Bronchial epithelial cell (primary cell): ENCODE measurements at places on chromosomes 4 and X. TPM values are rescaled to one million over a fixed set of nuclear protein-coding genes. Genes with fewer than 3 reads are reported as not detected.

GRCh38 chrX:103467156-103467555 is 52.1 kb downstream of the RAB40A start:
- DNase-seq, result no peak

- DNase-seq, result peak; percentile 64
Measured at GRCh38 chr4:77600521-77601451, 4.8 kb upstream of the CXCL13 start.

DNA sequence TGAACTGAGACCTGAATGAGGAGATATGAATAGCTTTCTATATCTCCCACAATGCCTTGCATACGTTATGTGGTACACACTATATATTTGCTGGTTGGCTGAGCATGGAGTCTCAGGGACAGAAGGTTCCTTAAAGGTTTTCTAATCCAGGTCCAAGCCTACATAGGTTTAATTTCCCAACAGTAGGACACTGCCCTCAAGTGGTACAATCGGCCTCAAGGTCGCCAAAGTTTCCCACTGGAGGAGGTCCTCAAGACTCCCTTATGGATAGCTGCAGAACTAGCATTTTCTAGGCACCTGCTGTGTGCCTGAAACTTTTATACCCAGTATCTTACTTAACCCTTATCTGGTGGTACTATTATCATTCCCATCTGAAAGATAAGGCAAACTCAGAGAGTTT is 21.0 kb upstream of the EFNB1 start:
- peak; percentile 33 for DNase-seq

- no peak for DNase-seq
Measured at GRCh38 chr4:101075536-101075935, 271.8 kb downstream of the PPP3CA start.

- DNase-seq, result no peak
Measured at GRCh38 chr4:139470997-139471665, 17.2 kb downstream of the RAB33B start.

DNA sequence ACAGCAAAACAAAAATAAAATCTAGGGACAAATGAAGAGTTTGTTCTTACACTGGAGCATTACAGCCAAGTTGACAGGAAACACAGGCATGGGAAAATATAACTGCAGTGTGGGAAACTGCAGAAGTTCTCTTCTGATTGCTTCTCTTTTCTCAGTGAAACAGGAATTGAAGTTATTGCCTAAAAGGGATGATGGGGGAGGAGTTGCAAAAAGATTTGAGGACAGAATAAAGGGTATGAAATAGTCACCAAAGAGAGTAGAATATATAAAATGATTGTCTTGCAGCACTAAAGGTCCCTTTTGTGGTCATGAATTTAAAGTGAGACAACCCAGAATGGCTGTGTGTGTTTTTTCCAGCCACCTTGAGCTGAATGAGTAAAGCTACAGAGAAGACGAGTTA is 103.7 kb downstream of the JADE1 start:
- DNase-seq, result no peak

DNA sequence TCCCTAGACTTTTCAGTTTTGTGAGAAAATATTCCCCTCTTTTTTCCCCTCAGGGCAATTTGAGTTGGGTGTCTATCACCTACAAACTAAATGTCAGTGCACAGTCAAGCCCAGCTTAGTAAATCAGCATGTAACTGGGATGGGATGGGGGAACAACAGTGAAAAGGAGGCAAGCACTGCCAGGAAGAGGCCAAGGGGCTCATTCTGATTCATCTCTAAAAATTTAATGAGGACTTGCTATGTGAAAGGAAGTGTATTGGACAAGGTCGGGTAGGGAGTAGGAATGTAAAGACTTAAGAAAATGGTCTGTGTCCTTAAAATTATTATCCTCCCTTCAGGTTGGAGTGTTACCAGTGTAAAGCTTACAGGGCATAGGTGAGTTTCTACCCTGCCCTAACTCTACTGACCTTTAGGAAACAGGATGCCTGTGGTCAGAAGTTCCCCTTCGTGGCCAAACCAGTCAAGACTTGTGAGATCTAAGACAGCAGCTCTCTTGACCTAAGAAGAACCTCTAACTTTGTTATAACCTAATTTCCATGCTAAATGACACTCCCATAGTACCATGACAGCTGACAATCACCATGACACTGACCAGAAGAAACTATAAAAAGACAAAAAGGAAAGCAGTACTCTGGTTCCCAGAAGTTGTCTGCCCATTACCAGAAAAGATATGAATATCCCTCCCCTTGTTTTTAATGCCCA is 194.4 kb upstream of the LDB2 start:
- no peak for DNase-seq

DNA sequence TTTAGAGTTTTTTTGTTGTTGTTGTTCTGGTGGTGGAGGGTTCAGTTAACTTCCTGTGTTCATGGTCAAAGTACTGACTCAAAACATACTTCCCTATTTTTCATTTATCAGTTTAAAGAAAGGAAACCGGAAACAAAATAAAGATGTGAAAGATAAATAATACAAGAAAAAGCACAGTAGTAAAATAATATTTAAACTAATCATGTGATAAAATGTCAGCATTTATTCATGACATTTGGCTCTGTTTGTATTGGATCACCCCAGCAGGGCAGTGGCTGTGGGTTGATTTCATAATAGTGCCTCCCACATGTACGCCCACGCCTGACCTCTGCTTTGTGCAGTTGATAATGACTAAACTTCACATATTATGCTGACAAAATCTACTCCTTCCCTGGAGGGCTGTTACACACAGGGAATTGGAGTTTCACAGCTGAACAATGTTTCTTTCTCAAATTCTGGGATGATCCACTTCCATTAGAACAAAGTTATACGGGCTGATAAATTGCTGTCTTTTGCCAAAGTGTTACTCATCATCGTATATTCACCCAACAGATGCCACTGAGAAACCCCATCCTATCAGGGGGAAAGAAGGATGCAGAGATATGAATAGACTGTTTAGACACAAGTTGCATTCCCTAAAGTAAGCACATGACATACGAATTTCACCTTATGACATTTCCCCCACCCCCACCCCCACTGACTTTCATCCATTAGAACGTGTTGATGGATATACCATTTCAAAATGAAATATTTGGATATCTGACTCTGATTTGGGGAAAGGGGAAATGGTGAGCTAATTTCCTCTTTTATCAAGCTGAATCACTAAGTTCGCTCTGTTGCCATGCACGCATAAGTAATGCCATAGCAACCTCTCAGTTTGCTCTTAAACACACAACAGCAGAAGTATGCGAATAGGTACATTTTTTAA is 48.3 kb downstream of the AMELX start:
- peak; percentile 88 for DNase-seq

DNA sequence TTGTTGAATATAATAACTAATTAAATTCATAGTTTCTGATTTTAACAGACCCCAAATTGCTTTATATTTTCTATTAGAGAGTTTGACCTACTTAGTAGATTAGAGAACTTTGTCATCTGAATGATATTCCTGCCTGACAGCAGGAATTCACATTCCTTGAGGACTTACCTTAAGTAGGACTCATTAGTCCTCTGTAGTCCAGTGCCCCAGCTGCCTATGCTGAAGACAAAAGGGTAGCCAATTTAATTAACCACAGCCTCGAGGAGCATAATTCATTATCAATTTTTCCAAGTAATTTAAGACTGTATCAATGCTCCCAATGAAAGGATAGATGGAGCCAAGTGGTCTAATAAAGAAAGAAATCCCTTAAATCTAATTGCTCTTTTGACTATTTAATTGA is 1405.0 kb upstream of the IGFBP7 start:
- no peak for DNase-seq

DNA sequence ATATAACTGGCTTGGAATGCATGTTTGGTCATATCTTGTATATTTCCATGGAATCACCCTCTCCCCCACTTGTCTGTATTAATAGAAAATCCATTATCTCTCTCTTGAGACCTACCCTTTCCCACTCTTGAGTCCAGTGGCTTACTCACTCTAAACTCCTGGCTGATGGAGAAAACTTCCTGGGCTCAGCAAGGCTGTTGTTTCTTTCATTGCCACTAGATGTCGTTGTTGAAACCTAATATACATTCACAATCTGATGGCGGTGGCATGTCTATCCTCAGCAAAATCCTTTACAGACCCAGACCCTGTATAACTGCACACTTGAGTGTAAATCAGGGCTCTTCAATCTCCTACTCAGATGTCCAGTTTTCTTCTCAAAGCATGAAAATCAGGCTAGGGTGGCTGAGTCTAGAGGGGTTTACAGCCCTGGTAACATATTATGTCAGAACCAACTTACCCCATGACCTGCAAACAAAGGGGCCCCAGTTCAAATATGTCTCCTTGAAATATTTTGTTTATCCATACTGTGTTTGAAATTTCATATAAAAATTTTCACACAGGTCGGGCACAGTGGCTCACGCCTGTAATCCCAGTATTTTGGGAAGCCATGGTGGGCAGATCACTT is 70.0 kb upstream of the FAM241A start:
- peak; percentile 73 for DNase-seq

DNA sequence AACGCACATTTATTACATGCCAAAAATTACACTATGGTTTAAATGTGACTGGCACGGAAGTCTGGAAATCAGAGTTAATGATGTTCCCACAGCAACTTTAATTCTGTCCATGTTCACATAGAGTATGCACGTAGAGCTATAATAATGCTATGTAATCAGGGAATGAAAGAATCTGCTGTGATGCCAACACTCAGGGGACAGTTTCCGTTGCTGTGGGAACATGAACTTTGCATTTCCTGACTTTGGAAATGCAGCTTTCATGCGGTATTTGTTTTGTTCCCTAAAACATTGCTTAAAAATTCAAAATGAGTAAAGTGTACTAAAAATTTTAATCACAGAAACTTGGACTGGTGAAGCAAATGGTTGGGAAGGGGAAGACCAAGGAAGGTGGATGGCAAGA is 65.7 kb downstream of the MAGEA1 start:
- no peak for DNase-seq

GRCh38 chr4:8067274-8067936 is 91.2 kb downstream of the ABLIM2 start:
- no peak for DNase-seq

GRCh38 chr4:1250921-1251772 is 2.2 kb upstream of the CTBP1 start:
- DNase-seq, result no peak

DNA sequence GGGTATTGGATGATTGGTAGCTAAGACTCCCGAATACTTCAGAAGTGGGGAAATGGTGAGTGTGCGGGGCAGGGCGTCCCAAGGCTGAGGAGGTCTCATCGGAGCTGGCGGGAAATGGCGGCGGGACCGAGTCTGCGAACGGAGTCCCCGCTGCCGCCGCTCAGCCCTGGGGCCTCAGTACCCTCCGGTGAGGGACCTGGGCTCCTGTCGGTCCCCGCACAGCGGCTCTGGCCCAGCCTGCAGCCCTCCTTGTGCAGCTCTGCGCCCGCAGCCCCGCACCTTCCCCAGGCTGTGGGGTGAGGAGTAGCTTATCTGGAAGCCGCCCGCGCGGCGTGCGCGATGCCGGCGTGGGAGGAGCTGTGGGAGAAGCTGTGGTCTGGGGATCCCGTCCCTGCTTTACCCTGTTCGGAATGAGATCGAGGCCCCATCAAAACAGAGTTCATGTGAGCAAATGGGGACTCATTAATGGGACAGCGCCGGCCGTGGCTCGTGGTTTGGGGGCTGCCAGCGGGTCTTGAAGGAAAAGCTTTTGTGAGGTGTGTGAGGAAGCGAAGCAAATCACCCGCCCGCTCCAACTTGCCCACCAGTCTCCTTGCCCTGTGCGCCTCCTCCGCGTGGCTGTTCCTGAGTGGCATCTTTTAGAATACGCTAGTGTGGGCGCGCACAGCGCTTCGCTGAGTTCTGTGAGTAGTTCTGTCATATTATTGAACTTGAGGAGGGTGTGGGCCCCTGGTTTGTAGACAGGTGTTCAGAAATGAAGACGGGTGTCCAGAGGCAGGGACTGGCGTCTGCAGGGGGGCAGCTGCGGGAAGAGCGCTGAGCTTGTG is 531 bp downstream of the ZNF141 start:
- no peak for DNase-seq

- no peak for DNase-seq
Measured at GRCh38 chrX:148517176-148517575, 16.8 kb downstream of the AFF2 start.

DNA sequence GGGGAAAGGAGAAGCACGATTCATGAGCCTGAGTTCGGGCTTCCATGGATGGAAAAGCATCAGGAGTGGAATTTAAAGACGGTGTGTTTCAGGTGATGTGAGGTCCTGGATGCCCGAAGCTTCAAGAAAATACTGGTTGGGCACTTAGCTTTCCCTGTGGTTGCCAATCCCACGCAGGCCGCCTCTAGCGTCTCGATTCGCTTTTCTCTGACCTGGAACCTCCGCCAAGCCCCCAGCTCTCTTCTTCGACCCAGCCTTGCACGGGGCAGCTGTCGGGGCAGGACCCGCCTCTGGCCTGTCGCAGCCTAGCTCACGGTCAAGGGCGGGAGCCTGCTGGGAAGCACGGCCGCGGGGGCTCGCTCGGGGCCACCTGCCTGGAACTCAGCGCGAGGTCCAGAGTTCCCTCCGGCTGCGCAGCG is 308 bp upstream of the TLR2 start:
- no peak for DNase-seq

GRCh38 chr4:3329887-3330286 is 37.1 kb downstream of the RGS12 start:
- DNase-seq, result no peak

DNA sequence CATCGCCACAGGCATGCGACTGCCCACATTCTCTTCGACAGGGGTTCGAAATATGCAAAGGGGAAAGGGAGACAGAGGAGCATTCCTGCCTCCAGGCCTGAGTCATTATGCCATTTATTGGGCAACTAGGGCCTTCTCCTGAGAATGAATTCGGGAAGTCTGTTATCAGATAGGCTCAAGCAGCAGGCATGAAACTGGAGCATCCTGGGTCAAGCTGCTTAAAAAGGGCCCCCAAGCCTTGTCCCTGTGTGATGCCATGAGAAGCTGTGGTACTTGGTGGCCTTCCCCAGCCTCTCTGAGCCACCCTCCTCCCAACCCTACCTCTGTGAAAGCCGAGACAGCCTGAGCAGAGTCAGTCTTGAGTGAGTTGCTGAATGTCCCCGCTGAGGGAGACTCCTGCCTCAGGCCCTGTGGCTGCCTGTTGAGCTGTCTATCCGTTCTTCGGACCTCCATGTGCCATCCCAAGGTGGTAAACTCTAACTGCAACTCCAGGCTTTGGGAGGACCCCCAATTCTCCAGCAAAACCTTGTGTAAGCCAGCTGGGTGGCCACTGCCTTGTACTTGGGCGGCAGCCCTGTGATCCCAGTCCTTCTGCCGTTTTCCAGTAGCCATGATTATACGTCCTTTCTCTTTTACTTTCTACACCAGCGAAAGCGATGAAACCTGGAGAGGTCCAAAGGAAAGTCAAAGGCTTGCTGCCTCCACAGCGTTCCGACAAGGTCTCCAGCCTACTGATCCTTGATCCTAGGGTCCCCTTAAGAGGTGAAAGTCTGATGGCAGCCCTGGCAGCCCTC is 37.7 kb downstream of the NBDY start:
- no peak for DNase-seq

Gene GPR34
- total RNA-seq, result not detected in 2 replicates

Gene SERPINA7
- not detected in 2 replicates for total RNA-seq

Gene GSX2
- not detected in 2 replicates for total RNA-seq

Gene CDKL5
- 2.6 and 4.5 TPM in 2 replicates for total RNA-seq

Gene DDX60
- total RNA-seq, result 2.8 and 2.9 TPM in 2 replicates

Gene HEPH
- under 0.01 and 0.26 TPM in 2 replicates for total RNA-seq

Gene PRDM8
- 0.26 and 0.53 TPM in 2 replicates for total RNA-seq

Gene NOX1
- not detected in 2 replicates for total RNA-seq

Gene KDR
- under 0.01 TPM in 1 of 2 replicates, not detected in the other for total RNA-seq

Gene FGFBP2
- not detected in 2 replicates for total RNA-seq

Gene TMEM154
- 22.4 and 39.4 TPM in 2 replicates for total RNA-seq

Gene TEX13B
- not detected in 2 replicates for total RNA-seq

Gene GYPB
- not detected in 2 replicates for total RNA-seq

Gene BEND4
- not detected in 2 replicates for total RNA-seq

Gene PABPC1L2B
- total RNA-seq, result not detected in 2 replicates

Gene RENBP
- total RNA-seq, result 5.5 and 10.3 TPM in 2 replicates
